ENCODE measurements at places on chromosomes 3 and 15.

- no peak for DNase-seq
These were observed 235.4 kb downstream of the NFKBIZ start for GRCh38 chr3:102084704-102085103.

- DNase-seq = no peak
These were observed 63.2 kb upstream of the ATP11B start for GRCh38 chr3:182729903-182730674.

DNA sequence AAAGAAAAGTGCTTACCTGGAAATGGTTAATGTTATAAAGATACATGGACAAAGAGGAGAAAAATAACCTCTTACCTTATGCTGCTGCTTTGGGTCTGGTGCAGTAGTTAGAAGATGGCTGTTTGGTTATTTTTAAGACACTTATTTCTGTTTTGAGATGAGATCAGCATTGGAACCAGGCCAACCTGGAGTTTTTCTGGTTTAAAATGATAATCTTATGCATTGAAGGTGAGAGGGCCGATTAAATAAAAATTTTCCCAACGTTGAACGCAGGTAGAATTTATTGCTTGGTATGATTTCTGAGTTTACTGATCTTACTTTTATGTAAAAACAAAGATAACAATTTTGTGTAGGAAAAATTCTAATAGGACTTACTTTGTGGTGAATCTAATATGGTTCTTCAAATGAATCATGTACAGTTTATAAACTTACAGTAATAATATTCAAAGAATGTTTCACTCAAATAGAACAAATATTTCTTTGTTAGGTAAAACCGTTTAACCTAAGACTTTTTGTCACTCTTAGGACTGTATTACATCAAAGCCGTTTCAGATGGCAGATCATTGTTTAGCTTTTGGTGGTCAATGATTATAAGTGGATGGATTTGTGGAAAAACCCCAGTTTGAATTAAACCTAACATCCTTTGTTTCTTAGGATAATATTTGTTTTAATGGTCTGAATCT, 14.9 kb downstream of the UBE2E2 start:
- DNase-seq = no peak

DNA sequence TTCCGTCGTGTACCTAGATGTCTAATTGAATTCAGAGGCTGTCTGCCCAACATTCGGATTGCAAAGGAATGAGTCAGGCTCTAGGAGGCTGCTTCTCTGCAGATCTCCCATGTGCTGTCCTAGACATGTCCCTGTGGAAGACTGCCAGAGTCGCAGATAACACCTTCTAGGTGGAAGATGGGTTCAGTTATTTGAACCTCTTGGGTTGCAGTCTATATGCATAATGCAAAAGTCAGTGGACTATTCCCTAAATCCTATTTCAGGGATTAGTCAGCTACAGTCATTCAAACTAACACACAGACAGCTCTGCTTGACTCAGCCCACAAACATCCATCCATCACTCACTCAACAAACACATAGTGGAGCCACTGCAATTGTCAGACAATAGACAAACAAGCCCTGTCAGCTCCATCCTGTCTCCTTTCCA, 300.0 kb upstream of the CTNNB1 start:
- no peak for DNase-seq

DNA sequence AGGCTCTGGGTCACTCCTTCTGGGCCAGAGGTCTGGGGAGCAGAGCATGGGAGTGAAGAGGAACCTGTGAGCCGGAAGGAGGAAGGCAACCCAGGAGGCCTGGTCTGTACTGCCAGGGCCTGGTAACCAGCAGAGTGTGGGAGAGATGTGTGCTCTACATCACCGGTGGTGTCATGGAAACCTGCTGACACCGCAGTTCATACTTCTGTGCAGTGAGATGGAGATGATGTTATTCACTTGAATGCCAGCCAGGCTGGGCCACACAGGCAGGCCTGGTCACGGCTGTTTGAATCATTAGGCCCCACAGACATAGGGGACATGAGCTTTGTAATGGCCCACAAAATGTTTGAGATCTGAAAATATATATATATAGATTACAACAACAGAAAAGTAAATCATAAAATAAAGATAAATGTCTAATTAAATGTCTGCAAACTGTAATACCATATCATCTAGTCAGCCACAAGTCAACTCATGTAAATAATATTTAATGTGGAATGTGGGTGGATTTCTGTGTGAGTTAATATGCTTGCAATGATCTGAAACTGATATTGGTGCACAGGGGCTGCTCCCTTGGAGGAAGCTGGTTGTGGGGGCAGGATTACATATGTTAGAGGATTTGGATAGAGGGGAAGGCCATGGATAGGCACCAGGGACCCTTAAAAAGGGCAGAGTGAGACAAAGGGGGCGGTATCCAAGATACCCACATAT, 108.5 kb upstream of the PFN2 start:
- DNase-seq = no peak

- DNase-seq = no peak
These were observed 519.7 kb upstream of the RGMA start for GRCh38 chr15:93608643-93609148.

DNA sequence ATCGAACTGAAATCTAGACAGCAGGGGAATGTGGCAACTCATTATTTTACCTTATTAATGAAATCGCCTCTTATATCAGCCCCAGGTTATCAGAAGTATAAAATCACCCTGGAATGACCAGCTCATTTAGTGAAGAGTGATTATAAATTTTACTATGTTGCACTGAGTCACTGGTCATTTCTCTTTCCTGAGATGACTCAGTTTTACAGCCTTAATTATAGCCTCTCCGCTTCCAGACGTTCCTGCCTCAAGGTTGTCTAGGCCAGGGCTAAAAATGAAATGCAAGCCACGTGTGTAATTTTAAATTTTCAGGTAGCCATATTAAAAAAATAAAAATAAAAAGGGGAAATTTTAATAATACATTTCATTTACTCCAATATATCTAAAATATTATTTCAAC, 33.3 kb downstream of the DET1 start:
- no peak for DNase-seq

DNA sequence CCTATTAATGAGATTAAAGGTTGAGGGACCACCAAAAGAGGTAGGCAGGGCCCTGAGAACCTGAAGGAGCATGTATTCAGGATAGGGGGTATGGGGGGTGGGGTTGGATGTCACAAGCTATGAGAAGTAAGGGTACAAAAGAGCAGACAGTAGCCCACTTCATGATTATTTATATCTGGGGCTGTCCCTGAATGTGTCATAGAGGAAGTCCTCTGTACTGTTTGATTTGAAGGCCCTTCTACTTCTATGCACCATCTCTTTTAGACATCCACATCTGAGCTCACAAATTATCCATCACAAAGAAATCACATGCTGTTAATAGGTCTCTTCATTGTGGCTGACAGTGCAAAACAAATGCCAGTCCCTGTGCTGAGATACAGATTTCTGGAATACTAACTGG, 68.6 kb downstream of the FHIT start:
- DNase-seq = no peak

DNA sequence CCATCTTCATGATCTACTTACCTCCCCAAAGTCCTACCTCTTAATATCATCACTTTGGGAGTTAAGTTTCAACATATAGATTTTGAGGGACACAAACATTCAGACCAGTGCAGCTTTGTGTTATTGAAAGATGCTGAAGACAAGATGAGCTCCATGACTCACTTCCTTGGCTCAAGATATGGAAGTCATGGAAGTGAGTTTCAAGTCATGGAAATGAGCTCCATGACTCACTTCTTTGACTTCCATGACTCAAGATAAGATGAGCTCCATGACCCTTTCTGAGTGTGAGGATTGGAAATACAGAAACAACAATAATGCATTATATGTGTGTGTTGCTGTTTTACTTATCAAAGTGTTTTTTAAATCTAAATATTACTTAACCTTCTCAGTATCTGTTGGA, 170.2 kb upstream of the TPRG1 start:
- DNase-seq = no peak

DNA sequence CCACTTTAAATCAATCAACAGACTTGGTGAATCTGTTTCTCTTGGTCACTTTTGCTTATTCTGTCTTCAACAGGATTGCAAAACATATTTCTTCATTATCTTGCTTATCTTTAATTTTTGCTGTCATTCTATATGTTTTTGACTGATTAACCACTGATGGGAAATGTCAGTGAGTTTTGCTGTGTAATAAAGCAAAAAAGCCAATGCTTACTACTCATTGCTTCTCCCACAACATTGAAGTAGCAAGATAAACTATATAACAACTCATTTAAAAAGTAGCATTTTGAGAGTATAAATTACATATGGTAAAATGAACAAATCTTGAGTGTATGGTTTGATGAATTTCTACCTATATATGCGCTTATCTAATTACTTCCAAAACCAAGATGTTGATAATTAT, 892 bp downstream of the CD200R1L start:
- no peak for DNase-seq

DNA sequence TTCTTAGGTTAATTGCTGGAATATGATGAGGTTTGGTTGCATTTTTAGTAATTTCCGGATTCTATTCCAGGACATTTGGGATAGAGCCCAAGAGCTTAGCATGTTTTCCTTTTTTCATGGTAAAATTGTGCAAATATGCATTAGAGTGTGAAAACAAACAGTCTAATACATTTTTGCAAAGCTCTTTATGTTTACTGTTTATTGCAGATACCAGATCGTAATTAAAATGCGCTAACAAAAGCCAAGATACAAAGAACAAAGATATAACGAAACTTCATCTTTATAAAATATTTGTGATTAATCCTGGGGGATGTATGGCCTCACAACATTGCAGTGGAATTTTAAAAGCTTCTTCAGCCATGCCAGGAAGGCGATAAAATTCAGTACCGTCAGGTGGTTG, 94.5 kb upstream of the TBC1D5 start:
- DNase-seq = no peak

GRCh38 chr3:161838021-161838420, 341.4 kb downstream of the OTOL1 start:
- no peak for DNase-seq

- DNase-seq = no peak
These were observed 516.8 kb upstream of the PROK2 start for GRCh38 chr3:72301779-72302178.

DNA sequence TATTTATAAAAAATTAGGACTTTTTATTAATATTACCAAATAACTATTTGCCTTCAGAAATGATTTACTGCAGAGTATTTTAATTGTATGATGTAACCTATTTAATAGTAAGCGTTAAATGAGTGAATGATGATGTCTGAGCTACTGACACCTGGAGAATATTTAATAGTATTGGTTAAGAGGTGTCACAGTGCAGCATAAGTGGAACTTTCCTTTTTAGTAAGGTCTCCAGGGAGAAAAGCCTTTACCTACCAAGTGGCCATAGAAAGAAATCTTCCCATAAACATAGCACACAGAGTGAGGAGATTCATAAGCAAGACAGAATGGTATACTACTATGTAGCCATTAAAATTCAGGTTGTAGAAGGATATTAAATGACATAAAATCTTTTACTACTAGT, 441.7 kb downstream of the TBL1XR1 start:
- DNase-seq = no peak

- DNase-seq = peak; percentile 39
These were observed 194.6 kb upstream of the TPM1 start for GRCh38 chr15:62847900-62848489.

GRCh38 chr3:25820366-25820765, 30.5 kb downstream of the OXSM start:
- no peak for DNase-seq

DNA sequence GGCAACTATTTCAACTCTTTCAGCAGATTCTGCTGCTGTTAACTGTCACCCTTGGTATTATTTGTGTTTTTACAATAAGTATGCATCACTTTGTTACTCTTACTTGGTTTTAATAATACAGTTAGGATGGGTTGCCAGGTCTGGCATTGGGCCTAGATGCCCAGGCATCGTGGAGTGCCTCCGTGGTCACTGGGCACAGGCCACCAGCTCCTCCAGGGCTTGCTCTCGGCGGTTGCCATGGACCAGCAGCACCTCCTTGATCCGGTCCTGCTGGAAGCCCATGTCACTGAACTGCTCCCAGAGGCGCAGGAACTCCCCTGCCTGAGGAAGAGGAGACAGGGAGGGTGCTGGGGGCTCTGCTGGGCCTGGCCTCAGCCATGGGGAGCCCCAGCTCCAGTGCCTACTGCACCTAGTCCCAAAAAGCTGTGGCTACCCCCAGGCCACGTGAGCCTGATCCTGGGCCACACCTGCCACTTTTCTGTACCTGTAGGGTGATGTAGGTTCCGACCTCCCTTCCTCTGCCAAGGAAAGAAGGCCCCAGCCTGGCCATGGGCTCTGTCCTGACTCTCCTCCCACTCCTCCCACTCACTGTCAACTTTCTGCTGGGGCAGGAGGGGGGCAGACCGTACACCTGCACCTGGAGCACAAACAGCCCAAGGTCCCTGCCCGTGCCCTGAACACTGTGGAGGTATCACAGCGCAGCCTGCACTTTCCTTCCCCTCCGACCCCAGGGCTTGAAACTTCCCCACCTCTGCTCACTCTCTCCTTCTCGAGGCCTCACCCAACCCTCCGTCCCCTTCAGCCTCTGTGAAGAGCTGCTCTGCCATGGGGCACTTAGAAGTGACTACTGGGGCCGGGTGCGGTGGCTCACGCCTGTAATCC, 16.6 kb downstream of the KBTBD13 start:
- no peak for DNase-seq

DNA sequence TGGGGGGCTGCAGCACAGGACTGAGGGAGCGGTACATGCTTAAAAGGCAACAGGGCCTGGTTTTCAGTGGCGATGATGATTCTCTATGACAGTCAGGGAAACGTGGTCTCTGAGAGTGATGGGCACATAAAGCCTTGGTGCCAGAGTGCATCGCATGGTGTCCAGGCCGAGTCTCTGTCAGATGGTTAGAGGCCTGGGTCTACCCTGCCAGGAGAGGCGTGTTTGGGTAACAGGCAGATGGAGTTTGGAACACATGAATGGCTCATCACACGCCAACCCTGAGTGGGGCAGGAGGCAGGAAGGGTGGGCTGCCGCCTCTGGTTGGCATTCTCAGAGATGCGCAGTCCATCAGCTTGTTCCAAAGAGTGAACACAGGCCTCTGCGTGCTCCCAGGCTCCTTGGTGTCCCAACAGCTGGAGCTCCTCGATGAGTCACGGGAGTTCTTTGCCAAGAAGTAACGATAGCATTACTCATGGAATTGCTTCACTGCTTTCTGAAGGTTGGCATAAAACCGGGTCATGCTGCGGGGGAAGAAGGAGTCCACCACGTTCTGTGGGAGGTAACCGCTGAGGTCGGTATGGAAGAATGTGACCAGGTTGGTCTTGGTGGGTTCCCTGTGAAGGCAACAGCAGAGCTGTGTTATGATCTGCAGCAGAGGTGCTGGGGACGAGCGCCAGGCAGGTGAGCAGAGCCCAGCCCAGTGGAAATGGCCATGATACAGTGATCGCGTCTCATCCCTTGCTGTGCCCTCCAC, 11.0 kb downstream of the STARD5 start:
- DNase-seq = no peak

- no peak for DNase-seq
These were observed 87.0 kb downstream of the TMEM108 start for GRCh38 chr3:133125171-133125570.

- peak; percentile 27 for DNase-seq
These were observed 159.2 kb upstream of the SLC24A5 start for GRCh38 chr15:47961401-47962090.

- DNase-seq = no peak
These were observed 125.4 kb downstream of the VGLL3 start for GRCh38 chr3:86865506-86865905.
